Left lung (tissue), 14 donors: ENCODE measurements at places on chromosomes 2 and 18.

DNA sequence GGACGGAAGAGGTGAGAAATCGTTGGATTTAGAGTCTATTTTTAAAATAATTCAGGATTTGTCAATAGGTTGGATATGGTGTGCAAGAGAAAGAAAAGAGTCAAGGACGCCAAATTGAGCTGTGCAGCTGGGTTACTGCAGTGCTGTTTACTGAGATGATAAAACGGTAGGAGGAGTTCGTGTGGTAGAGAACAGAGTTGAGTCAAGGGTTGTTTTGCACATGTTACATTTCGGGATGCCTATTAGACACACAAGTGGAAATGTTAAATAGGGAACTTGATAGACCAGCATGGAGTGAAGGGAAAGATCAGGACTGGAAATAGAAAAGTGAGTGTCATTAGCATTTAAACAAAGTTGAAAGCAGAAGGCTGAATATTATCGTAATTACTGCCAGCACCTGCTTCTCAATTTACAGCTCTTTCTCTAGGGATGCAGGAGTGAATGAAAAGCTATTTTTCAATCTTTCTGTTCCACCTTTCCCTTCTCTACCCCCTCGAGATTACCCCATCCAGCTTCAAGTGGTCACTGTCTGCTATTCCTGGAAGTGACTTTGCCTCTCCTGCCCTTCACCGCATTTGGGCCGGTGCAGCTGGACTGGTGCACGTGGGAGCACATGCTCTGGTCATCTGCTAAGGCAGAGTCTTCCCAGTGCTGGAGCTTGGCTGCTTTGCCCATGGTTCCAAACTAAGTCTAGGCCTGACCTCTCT, 30.3 kb downstream of the GPR75 start:
- no peak for DNase-seq

GRCh38 chr2:134482131-134482723, 228.4 kb downstream of the MGAT5 start:
- DNase-seq = no peak

DNA sequence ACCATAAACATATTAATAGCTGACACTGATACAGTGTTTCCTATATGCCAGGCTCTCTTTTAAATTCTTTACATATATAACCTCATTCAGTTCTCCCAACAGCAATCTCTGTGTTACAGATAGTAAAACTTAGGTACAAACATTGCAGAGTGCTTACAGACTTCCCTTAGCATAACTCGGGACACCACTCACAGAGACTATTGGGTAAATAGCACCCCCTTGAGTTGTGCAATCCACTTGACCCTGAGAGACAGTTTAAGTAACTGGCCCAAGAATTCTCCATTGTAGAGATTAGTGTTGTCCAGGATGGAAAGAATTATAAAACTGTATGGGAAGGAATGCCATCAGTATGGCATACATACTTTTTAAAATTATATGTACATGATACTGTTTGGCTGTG, 110.1 kb downstream of the POLE4 start:
- no peak for DNase-seq

- no peak for DNase-seq
Measured at GRCh38 chr18:5058768-5059695, 138.0 kb downstream of the AKAIN1 start.

DNA sequence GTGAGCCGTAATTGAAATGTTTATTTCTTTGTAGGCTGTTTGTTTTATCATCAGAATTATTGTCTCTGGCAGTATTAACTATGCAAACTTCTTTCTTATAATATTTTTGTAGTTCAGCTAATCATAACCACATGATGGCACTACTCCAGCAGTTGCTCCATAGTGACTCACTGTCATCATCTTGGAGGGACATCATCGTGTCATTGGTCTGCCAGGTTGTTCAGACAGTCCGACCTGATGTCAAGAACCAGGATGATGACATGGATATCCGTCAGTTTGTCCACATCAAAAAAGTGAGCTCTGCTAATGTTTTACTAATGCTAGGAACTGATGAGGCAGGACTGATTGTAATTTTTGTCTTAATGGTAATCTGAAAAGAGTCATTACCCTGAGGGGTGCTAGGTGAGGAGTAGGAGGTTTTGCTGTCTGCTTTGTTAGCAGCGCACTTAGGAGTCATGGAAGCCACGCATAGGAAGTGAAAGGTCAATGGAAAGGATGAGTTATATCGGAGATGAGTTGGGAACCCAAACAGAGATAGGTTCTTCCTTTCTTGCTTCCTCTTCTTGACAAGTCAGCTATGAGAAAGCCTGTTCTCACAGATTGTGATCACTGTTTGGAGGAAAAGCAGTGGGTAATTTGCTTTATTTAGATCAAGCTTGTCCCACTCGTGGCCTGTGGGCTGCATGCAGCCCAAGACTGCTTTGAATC, 49.2 kb downstream of the PIKFYVE start:
- DNase-seq = no peak

DNA sequence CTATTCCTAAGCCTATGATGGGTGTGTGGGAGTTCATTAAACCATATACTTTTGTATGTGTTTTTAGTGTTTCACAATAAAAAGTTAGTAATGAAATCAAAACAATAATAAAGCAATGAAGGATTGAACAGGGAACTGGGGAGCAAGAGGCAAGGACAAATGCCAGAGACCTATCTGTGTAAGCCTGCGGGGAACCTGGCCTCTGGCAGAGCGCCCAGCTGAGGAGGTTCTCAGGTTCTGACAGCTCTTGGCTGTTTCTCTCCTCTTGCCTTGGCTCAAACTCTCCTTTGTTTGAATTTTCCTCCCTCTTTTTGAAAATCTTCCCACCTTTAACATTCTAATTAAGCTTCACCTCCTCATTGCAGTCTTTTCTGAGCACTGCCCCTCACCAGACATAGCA, 200.0 kb upstream of the NCKAP5 start:
- no peak for DNase-seq

- DNase-seq = no peak
Measured at GRCh38 chr2:2919026-2919425, 458.6 kb downstream of the EIPR1 start.

DNA sequence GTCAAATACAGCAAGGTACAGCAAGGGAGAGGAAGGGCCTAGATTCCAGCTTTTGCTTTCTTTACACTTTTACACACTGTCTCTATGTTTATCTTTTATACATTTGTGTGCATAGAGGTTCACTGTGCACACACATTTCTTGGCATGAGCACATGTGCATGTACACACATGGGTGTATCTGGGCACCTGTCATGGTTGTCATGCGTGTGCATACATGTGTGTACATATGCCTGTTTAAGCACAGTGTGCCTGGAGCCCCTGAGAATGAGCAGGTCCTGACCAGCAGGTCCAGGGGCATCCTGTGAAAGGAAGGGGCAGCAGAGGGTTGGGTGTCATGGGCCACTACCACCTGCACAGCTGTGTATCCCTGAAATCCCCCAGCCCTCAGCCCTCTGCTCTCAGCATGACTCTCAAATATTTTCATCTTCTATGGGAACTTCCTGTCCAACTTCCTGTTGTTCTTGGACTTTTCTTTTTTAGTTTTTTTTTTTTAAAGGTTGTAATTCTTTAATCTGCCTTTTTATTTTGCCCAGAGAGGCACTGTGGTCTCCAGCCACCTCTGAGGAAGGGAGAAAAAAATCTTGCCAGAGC, 97.0 kb upstream of the EPAS1 start:
- DNase-seq = no peak

GRCh38 chr2:148300544-148300943, 279.7 kb downstream of the MBD5 start:
- DNase-seq = no peak

- DNase-seq = no peak
Measured at GRCh38 chr2:28904295-28904694, 9.8 kb downstream of the WDR43 start.

- DNase-seq = no peak
Measured at GRCh38 chr18:47287911-47288585, 36.6 kb upstream of the SKOR2 start.

DNA sequence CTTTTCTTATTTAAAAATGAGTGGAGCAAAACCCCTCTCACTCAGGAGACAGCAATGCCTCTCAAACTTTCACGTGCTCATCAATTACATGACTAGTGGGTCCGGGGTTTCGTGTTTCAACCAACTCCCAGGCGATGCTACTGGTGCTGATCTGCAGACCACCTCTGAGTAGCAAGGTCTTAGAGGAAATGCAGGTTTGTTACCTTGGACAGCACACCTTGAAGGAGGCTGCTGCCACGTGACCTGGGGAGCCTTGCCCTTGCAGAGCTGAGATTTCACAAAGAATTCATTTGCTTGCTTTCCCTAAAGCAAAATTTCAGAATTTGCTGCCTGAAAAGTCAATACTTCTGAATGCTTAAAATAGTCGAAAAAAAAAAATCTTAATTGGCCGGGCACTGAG, 32.4 kb downstream of the SMIM21 start:
- DNase-seq = no peak

DNA sequence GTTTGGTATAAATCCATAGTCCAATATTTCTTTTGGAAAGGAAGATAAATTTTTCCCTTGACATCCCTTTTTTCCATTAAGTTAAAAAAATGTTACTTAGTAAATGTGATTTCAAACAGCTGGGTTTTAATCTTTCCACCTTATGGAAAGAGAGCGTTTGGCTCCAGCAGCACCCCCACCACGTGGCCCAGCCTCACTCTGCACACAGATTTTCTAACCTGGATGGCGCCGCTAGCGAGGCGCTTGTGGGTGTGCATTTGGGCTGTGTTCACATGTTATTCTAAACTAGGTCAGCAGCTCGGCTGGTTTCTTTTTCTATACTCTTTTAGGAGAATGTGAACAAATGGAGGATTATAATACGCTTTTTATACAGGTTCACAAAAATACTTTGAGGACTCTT, 218.0 kb downstream of the LDLRAD4 start:
- DNase-seq = no peak

DNA sequence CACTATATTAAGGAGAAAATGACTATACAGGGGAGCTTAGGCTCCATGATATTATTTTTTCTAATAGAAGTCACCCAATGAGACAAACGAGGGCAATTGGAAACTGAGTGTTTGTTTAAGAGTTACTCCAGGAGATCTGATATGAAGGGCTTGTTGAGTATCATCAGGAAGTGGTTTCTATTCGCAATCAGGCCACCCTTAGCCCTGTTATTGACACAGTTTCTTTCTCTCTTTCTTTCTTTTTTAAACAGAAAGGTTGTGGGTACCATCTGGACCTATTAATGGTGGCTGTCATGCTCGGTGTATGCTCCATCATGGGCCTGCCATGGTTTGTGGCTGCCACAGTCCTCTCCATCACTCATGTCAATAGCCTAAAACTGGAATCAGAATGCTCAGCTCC, 117.3 kb downstream of the DPP4 start:
- DNase-seq = no peak

DNA sequence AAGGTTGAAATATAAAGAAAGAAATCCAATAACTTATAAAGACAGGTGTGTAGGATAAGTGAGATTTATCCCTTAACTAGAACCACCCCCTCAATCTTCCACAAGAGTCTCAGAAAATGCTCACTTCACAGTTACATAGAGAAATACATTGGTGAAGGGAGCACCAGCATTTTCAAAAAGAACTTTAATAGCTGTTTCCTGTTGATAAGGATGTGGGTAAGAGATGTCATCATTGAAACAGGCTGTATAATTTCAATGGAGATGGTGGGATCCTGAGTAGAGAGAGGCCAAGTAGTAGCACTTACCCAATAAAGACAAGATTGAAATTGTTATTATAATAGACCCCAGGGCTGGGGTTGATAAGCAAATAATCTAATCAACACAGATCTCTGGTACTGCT, 162.2 kb upstream of the TACR1 start:
- DNase-seq = no peak

- DNase-seq = no peak
Measured at GRCh38 chr2:8168876-8169424, 512.9 kb upstream of the ID2 start.

DNA sequence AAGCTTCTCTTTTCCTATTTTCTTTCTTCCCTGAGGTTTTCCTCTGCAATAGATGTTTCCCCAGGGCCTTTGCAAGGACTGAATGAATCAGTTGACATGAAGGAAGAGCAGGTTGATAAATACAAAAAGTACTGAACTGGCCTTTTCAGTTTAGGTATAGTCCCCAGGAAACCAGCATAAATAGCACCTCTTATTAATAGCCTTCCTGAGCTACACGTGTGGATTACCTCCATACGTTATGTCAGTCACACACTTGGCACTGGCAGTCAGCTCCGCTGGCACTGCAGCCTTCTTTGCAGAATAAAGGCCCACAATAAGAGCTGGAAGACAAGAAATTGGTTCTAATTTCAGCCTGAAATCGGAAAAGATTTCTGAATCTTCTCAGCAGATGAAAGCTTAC, 60.7 kb downstream of the KCTD18 start:
- no peak for DNase-seq

GRCh38 chr2:99960790-99961189, 181.6 kb downstream of the AFF3 start:
- no peak for DNase-seq
